T-cell (primary cell): ENCODE measurements at places on chromosomes 11 and 22.
A peak's percentile ranks its signal among the peaks of the same experiment; 100 is the strongest.

DNA sequence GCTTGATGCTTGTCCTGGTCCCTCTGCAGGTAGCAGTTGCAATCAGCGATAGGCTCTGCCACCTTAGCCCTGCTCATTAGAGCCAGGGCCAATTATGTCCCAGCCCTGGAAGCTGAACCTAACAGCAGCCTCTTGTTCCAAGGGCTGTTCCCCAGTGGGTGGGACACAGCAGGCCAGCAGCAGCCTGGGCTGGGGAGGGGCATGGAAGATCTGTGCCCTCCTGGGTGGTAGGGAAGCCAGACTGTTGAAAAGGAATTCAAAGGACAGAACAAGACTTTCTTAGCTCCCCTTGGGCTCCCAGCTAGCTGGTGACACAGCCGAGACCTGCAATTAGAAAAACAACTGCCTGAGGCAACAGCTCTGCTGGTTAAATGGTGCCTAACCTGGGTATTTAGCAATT, 17.4 kb downstream of the DRD2 start:
- H3K27ac ChIP-seq, result no peak overlapping the region
- no peaks in the 10 kb centered on the region for H3K27me3 ChIP-seq
- H3K4me3 ChIP-seq, result no peak overlapping the region
- no peaks in the 10 kb centered on the region for H3K4me1 ChIP-seq

DNA sequence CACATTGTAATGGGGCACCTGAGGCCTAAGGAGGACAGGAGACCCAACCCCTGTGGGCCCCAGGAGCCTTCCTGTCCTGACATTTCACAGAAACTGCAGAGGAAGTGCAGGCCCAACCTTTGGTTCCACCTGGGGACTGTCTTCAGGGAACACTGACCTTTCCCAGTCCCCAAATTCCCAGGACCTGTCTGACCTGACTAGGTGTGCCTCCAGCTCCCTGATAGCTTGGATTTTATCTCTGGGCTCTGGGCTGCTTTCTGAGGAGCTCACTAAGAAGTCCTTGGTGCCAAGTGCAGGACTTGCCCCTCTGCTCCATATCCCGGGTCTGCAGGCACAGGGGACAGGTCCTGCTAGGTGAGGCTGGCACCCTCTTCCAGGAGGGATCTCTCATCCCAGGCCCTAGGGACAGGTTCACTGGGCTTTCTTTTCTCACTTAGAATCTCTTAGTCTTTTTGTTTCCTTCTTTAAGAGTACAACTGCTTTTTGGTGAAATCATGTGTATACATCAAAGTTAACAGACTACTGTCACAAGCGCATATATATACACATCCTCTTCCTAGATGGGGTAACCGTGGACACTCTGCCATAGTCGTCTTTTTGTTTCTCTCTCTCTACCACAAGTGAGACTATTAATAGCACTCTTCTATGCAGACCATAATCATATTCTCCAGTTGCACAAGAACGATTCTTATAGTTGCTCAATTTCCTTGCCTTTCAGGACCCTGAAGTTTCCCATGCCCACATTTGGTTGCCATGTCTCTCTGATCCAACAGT, 72.0 kb upstream of the IGLL5 start:
- no peaks in the 10 kb centered on the region for H3K27me3 ChIP-seq
- H3K36me3 ChIP-seq, result no peaks in the 10 kb centered on the region
- peak overlapping the region; percentile 67 for H3K27ac ChIP-seq

- no peaks in the 10 kb centered on the region for H3K4me1 ChIP-seq
- H3K27me3 ChIP-seq, result peaks cover 7% of the 10 kb centered on the region
- no peak for DNase-seq
- no peak overlapping the region for H3K27ac ChIP-seq
Measured at GRCh38 chr11:131904756-131905155, 534.3 kb downstream of the NTM start.

- H3K4me3 ChIP-seq, result no peak overlapping the region
- no peaks in the 10 kb centered on the region for H3K36me3 ChIP-seq
- H3K27ac ChIP-seq, result no peak overlapping the region
- peaks cover 4% of the 10 kb centered on the region for H3K4me1 ChIP-seq
Measured at GRCh38 chr22:38513063-38513462, 7.0 kb upstream of the DDX17 start.

GRCh38 chr11:6110011-6110410, 2.5 kb downstream of the OR56B4 start:
- no peak overlapping the region for H3K4me3 ChIP-seq
- no peak for DNase-seq
- no peaks in the 10 kb centered on the region for H3K27me3 ChIP-seq
- no peaks in the 10 kb centered on the region for H3K4me1 ChIP-seq
- no peaks in the 10 kb centered on the region for H3K36me3 ChIP-seq
- no peak overlapping the region for H3K27ac ChIP-seq

DNA sequence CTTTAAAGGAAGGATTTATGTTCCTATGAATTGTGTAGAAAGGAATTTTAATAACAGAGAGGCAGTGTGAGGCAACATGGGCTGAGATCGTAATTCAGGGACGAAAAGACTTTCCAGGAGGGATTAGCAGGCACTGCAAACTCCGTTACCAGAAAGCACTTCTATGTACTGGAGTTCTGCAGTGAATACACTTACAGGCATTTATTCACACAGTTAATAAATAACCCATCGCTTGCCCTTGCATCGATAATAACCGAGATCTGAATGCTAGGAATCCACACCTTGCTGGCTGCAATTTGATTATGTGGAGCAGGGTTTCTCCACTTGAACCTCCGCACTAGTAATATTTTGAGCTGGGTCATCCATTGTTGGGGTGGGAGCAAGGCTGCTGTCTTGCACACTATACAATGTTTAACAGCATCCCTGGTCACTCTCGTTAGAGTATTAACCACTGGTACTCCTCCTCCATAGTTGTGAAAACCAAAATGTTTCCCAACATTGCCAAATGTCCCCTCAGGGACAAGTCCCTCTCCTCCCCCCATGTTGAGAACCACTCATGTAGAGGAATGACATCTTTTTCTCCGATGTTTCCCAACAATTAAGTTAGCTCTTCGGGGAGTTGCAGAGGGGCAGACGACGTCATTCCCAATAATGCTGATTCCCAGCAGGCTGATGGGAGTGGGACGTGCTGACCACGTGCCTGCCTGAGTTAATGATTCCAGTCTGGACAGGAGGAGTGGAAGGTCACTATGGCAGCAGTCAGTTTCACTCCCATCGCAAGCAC, 99.5 kb downstream of the SNX19 start:
- no peak overlapping the region for H3K4me3 ChIP-seq
- H3K4me1 ChIP-seq, result no peaks in the 10 kb centered on the region
- H3K27me3 ChIP-seq, result no peaks in the 10 kb centered on the region
- H3K27ac ChIP-seq, result no peak overlapping the region
- DNase-seq, result no peak
- H3K36me3 ChIP-seq, result no peaks in the 10 kb centered on the region

- peaks cover 2% of the 10 kb centered on the region for H3K4me1 ChIP-seq
- H3K27ac ChIP-seq, result no peak overlapping the region
- no peak for DNase-seq
- H3K4me3 ChIP-seq, result no peak overlapping the region
- no peaks in the 10 kb centered on the region for H3K36me3 ChIP-seq
Measured at GRCh38 chr11:30583476-30584280, 2.5 kb downstream of the MPPED2 start.

DNA sequence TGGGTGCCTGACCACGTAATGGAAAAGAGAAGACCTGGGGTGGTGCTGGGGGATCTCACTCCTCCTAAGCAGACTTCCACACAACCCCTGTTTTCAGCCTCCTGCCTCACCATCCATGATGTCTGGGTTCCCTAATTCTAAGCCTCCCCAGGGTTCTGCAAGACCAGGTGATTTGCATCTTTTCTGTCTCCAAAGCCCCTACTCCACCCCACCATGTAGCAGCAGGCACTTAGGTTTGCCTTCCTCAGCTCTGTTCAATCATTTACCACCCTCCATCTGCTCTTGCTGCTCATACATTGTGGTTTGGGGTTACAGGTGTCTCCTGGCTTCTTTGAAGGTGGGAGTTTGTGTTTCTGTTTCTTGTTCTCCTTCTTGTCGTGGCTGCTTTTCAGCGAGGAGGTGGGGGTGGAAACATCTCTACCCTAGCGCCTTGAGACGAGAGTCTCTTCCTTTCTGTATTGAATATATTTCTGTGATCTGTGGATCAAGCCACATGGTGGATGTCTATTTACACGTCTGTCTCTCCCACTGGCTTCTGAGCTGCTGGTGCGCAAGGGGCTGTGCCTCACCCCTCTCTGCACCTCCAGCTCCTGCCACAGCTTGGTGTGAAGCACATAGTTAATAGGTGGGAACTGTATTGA, 6.6 kb upstream of the SSTR3 start:
- DNase-seq, result peak; percentile 92
- H3K27me3 ChIP-seq, result no peaks in the 10 kb centered on the region
- H3K4me1 ChIP-seq, result peaks cover 59% of the 10 kb centered on the region
- H3K27ac ChIP-seq, result peak overlapping the region; percentile 80
